ENCODE measurements at places on chromosomes 7 and 10.

DNA sequence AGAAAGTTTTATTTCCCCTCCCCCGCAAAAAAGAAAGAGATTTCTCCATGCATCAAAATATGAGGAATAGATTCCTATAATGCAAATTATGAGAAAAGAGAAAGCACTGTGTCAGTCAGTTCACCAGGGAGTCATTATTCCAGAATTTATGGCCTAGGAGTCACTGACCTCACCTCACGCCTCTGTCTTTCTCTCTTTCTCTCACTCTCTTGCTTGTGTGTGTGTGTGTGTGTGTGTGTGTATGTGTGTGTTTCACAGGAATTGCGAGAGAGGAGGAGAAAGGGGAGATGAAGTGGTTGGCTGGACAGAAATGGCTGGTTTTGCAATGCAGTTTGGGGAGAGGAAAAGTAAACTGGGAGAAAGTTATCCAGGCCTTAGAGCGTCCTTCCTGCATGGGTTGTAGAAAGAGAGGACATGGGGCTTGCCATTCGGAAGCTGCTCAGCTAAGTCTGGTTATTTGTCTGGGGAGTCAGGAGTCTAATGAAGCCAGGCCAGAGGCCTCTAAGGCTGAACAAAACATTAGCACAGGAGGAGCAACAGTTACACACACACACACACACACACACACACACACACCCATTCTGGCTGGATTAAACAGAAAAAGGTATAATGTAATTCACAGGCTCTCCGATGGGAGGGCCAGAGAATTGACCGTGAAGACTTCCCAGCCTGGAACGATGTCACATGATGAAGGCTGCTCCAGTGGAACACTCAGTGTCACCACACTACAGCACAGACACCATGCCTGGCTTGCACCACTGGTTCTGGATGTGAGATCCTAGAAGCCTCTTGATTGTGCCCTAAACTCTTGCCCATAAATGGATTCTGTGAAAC is 12.8 kb upstream of the FFAR4 start:
- DNase-seq: no peak

GRCh38 chr7:84161398-84161797 is 33.2 kb downstream of the SEMA3A start:
- no peak for DNase-seq

DNA sequence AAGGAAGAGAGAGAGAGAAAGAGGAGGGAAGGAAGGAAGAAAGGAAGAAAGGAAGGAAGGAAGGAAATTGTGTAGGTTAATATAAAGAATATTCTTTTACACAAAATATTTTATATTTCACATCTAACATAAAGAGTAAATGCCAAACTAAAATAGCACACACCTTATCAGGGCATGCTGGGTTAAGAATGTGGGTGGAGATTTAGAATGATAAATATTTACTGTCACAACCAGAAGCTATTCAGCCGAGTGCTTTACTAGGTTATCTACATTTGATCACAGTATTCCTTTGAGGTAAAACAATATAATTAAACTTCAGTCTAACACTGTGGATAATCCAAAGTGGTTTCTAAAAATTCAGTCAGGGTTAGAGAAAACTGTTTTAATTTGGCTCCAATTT is 103.3 kb downstream of the SEMA3A start:
- DNase-seq: no peak

DNA sequence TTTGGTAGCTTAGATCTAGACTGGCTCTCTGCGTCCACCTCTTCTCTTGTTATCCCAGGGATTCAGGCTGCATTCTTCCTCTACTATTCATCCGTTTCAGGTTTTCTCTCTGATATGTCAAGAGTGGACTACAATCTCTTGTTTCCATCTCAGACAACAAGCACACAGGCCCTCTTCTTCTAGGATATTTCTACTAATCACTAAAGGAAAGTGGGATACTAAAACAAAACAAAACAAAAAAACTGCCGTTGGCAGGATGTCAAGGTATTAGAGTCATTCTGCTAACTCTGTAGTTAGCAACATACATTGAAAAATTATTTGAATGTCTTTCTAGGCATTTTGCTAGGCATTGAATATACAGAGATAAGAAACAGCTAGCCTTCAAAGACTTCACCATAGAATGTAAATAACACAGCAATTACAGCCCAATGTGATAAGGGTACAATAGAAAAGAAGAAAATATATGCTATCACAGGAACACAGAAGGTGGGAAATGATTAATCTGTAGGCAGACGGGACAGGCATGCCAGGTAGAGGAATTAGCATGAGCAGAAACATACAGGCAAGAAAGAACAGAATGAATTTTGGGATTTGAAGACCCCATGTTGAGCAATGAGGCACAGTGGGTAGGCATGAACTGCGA is 210.5 kb downstream of the CSTF2T start:
- no peak for DNase-seq

- DNase-seq: no peak
These were observed 160.4 kb upstream of the AGR3 start for GRCh38 chr7:17042211-17042610.

- no peak for DNase-seq
These were observed 129.2 kb downstream of the APBB1IP start for GRCh38 chr10:26567351-26567721.

DNA sequence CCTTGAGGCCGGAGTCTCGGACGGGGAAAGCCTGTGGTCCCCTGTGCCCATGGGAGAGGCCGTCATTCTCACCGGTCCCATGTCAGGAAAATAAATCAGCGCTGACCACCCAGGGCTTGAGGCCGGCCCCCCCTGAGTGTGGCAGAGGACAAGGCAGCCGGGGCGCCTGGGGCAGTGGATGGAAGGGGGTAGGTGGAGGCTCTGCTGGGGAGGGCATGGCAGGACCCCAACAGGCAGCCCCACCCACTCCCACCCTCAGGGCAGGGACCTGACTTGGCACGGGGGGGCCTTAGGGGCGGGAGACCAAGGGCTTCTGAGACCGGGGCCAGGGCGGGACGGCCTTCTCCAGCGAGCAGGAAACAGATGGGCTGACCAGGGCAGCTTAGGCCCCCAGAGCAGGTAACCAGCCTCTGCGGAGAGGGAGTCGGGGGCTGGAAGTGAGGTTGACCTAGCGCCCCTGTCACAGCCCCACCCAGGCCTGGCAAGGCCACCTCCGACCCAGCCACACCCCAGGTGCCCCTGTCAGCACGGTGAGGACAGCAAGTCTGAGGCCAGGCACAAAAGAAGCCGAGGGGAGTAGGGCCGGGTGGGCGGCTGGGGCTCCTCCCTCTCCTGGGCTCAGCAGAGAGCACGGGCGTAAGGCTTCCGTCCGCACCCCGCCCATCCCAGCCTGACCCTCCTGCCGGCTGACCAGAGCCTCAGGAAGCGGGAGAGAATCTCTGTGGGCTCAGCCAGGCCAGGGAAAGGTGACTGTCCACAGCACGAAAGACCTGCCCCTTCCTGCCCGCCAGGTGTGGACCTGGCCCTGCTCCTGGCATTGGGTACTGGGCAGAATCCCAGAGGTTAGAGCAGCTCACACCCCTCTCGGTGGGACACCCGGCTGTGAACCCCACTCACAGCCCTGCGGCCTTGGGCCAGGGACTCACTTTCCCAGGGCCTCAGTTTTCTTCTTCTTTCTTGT is 87.4 kb downstream of the FOXL3 start:
- DNase-seq: peak; percentile 72

DNA sequence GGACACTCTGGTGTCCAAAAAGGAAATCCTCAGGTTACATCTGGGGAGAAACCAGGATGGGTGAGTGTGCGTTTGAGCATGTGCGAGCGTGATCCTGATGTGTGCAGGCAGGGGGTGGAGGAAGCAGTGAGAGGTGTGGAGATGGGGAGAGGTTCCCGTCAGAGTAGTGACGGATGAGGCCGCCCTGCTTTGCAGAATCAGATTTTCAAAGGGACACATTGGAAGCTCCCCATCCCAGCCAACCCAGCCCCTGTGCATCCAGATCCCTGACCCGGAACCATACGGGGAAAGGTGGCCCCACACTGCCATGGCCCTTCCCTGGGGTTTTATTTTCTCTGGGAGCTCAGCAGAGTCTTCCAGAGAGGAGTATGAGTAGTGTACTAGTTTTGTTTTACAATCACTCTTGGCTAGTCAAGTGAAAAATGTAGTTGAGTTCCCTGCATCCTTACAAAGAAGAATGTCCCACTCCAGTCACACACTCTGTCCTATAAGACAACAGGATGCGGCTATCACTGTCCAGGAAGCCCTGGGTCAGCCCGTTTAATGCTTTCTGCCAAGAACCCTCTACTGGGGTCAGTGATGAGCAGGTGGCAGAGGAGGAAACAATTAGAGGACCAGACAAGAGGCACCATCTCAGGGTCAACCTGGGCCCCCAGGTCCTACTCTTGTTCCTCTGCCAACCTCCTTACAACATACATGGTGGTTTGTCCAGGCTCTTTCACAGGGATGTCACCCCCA is 46.8 kb upstream of the PDLIM1 start:
- no peak for DNase-seq

DNA sequence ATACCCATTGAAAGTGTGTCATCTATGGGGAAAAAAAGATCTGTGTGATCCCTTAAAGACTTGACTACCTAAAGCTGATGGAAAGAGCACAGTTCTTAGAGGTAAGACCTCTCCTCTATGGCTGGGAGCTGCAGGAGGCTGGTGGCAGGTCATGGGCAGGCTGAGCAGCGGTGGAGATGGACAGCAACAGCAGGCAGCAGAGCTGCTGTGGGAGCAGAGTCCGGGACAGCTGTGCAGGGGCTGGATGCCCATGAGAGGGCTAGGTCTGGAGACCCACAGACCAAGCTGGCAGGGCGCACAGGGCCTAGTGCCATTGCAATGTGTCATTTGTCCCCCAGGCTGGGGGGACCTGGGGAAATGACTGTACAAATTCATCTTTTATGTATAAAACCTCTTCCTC is 13.4 kb upstream of the EPHA1 start:
- no peak for DNase-seq

DNA sequence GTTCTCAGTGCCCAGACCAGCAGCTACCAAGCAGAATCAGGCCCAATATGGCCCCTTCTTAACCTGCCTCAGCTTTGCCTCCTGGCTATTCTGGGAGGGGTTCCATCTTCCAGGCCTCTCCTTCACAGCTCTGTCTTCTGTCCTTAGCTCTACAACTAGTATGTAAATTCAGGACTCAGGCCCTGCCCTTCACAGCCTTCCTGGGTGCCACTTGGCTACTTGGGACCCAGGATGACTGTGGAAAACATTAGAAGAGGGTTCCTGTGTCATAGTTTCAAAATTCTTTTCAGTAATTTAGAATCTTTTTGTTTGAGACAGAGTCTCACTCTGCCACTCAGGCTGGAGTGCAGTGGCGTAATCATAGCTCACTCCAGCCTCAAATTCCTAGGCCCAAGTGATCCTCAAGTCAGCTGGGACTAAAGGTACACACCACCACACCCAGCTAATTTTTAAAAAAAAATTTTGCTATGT is 33.2 kb upstream of the PAPSS2 start:
- DNase-seq: peak; percentile 81

DNA sequence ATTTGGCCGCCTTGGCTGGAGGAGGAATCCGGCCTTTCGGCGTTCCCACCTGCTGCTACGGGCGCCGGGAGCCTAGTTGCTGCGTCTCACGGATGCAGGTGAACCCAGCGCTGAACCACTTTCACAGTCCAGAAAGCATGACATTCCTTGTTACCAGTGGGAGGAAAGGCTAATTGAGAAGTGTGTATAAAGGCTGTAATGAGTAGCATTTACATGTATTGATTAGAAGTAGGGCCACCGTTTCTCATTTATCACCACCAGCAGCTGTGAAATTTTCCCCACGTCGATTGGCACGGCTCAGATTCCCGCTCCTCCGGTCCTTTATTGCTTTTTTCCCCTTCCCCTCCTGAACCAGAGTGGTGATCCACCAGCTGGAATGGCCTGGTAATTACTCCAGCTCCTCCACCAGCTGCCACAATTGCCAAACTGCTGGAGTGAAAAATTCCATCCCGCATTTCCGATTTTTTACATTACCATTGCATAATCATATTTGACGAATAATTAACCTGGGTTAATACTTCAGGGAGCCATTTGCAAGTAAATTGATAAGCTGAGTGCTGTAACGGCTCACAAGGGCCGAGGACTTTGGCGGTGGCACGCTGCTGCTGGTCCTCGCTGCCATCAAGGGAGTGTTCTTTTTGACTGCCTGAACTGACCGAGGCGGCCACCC is 153.3 kb downstream of the POU6F2 start:
- DNase-seq: peak; percentile 55

- DNase-seq: no peak
These were observed 44.0 kb upstream of the COL1A2 start for GRCh38 chr7:94350734-94351133.

DNA sequence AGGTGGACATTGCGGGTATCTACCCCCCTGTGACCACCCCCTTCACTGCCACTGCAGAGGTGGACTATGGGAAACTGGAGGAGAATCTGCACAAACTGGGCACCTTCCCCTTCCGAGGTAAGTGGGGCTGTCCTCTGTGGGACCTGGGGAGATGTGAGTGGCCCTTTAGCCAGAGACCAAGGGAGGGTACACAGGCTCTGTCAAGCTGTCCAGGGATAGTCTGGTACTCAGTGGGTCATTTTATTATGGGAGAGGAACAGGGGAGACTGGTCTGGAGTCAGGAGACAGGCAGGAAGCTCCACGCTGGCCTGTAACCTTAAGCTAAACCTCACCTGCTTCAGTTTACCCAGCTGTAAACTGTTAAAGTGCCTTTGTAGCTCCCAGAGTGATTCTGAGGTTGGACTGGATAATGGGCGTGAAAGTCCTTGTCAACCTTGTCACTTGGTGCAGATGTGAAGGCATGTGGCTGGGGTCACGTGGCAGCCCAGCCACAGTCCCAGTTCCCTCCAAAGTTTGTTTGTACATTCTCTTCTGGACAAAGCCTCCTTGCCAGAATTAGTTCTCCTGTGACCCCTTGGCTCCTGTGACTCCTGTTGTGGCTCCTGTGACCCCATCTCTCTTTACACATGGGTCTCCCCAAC is 729 bp downstream of the HOGA1 start:
- DNase-seq: no peak

GRCh38 chr10:111093741-111094380 is 17.0 kb downstream of the ADRA2A start:
- no peak for DNase-seq
